ENCODE measurements at places on chromosomes 3 and 15.

DNA sequence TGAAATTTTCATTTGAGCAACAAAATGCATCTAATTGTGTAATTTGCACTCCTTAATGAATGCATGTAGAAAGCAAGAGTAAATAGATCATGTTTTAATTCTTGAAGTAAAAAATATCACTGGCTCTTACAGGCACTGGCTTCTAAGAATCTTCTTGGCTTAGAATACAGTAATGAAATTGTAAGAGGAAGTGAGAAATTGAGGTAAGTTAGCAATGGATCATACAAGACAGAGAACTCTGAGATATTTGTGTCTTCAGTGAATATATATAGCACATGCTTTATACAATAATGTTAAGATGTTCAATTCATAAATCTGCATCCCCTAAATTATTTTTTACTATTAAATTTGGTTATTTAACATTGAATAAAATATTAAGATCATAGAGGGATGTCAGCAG is 465.0 kb downstream of the CNTN3 start:
- DNase-seq, result no peak

GRCh38 chr15:88506628-88507027 is 39.1 kb downstream of the MRPS11 start:
- DNase-seq, result no peak

GRCh38 chr3:22745321-22745720 is 457.8 kb upstream of the UBE2E2 start:
- no peak for DNase-seq

GRCh38 chr3:24156466-24156865 is 211.4 kb downstream of the NR1D2 start:
- peak; percentile 40 for DNase-seq

DNA sequence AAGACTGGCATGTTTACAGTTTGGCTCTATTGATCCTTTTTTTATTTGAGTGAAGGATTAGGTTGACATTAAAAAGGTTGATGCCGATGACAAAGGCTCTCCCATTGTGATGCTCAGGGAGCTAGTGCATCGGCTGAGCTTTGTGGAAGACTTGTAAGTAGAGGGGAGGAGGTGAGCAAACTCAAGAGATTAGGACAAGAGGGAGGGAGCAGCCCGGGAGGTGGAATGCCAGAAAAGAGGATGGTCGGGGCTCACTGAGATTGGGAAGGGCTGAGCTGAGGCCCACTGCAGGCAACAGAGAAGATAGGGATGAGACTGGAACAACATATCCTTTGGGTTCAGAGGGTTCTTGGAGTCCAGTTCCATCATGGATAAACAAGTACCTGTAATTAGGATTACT is 26.5 kb upstream of the PSMD6 start:
- no peak for DNase-seq

- no peak for DNase-seq
Observed at GRCh38 chr3:161343986-161344385, 27.3 kb downstream of the SPTSSB start.

DNA sequence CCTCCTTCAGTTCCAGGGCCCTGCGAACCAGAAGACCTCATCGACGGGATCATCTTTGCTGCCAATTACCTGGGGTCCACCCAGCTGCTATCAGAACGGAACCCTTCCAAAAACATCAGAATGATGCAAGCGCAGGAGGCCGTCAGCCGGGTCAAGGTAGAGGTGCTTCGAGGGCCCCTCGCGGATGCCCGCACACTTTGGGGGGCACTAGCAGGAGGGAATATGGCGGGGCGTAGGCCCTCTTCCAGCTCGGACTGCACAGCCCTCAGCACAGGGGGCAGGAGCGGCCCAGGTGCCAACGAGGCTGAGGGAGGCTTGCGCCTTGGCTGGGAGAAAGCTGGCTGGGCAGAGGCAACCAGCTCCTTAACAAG is 176.6 kb downstream of the NSMCE3 start:
- DNase-seq, result no peak

GRCh38 chr3:127224118-127224517 is 31.2 kb downstream of the PRR23E start:
- DNase-seq, result no peak

GRCh38 chr3:80261082-80261481 is 493.3 kb upstream of the ROBO1 start:
- DNase-seq, result no peak

GRCh38 chr3:46938118-46938517 is 38.4 kb downstream of the CCDC12 start:
- DNase-seq, result no peak

- DNase-seq, result no peak
Observed at GRCh38 chr15:61582092-61582491, 353.0 kb upstream of the RORA start.

Measured in umbilical cord (tissue), 2 donors.